ENCODE measurements at places on chromosomes 2 and 18.

DNA sequence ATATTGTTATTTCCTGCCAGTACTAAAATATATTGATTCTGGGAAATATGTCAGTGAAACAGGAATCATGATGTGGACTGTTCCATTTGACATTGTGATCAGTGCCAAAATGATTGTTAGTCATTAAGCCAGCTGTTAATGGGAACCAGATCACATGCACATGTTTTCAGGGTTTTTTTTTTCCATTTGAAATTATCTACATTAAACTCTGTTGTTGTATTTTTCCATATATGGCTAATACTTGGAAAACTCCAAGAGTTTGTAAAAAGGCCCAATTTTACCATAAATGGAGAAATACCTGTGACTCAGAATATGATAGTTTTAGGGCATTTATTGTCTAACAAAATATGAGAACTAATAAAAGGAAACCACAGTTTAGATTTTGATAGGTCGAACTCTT, 13.4 kb downstream of the ITGAV start:
- DNase-seq: no peak

- DNase-seq: peak; percentile 27
Measured at GRCh38 chr18:62739911-62740310, 24.6 kb downstream of the PHLPP1 start.

- no peak for DNase-seq
Measured at GRCh38 chr18:5556310-5556974, 12.6 kb upstream of the EPB41L3 start.

- no peak for DNase-seq
Measured at GRCh38 chr2:45207101-45207500, 197.8 kb upstream of the SIX2 start.

GRCh38 chr2:208711598-208711997, 305.0 kb downstream of the PTH2R start:
- DNase-seq: no peak

GRCh38 chr2:2662037-2662846, 331.2 kb upstream of the MYT1L start:
- DNase-seq: peak; percentile 77

GRCh38 chr2:145245268-145245870, 725.5 kb upstream of the ZEB2 start:
- no peak for DNase-seq

- DNase-seq: no peak
Measured at GRCh38 chr2:15092181-15092580, 459.7 kb downstream of the LRATD1 start.

GRCh38 chr2:16430846-16431245, 234.8 kb downstream of the CYRIA start:
- no peak for DNase-seq

- DNase-seq: no peak
Measured at GRCh38 chr2:138777996-138778395, 2.2 kb downstream of the NXPH2 start.

DNA sequence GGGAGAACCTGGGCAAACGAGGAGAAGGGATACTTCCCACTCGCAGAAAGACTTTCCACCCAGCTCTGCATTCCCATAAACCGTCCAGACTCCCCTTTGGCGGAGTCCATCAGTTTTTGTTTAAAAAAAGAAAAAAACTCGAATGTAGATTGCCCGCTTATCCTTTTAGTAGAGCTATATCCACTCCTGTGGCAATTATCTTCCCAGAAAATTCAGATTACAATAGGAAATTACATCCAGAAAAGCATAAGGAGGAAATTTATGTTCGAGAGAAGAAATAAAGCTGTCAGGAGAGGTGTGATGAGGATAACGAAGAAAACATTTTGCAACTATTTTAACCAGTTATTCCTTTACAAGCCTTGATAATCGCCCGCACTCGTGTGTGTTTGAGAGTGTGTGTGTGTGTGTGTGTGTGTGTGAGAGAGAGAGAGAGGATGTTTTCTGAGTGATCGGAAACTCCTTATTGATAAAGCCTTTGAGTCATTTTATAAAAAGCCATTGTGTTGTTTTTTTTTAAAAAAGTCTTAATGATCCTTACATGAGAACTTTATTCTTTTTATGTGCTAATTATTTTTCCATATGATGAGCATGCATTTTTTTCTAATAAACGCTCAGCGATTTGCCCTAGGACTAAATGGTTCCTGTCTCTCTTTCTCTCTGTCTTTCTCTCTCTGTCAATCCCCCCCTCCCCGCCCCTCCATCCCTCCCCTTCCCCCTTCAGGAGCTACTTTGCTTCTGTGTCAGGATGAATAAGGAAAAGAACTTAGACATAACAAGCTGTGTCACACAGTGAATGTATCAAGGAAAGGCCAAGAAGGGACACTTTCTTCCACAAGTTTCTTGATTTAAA, 1.1 kb upstream of the PPP3R1 start:
- peak; percentile 8 for DNase-seq

- no peak for DNase-seq
Measured at GRCh38 chr2:55966401-55967118, 43.0 kb upstream of the EFEMP1 start.

GRCh38 chr2:28956415-28956826, 24.7 kb upstream of the TOGARAM2 start:
- DNase-seq: peak; percentile 18

- DNase-seq: no peak
Measured at GRCh38 chr18:54946149-54946581, 13.1 kb downstream of the CCDC68 start.

GRCh38 chr2:143909577-143910353, 610.2 kb downstream of the ZEB2 start:
- DNase-seq: no peak

- peak; percentile 67 for DNase-seq
Measured at GRCh38 chr2:5035057-5035488, 657.1 kb upstream of the SOX11 start.

DNA sequence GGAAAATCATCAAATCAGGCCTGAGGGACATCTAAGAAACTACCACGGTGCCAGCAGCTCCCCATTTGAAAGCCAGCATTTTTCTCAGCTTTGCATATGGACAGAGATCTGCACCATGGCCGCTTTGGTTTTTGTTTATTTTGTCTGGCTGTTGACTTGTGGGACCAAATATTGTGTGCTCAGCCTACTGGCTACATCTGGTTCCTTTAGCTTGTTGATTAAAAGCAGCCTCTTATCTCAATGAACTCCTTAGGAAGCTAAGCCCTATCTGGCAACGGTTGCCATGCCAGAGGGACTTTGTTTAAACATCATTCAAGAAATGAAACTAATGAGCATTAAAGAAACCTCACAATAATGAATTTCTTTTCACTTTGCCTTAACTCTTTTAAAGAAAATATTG, 32.4 kb upstream of the CCDC150 start:
- no peak for DNase-seq

DNA sequence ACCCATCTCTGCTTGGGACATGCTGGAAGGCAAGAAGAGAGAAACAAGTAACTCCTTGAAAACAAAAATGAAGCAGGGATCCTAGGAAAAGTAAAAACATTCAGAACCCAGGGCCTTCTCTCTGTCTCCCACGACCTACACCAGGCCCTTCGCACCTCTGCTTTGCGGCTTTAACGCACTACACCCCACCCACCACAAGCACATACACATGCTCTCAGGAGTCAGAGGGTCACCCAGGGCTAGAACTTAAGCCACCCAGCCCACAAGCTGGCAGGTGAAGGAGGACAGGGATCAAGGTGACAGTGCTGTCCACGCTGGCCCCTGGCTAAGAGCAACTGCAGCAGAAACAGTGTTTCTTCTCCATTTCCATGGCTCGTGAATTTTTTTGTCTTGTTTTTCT, 72.2 kb downstream of the BCL11A start:
- DNase-seq: no peak

DNA sequence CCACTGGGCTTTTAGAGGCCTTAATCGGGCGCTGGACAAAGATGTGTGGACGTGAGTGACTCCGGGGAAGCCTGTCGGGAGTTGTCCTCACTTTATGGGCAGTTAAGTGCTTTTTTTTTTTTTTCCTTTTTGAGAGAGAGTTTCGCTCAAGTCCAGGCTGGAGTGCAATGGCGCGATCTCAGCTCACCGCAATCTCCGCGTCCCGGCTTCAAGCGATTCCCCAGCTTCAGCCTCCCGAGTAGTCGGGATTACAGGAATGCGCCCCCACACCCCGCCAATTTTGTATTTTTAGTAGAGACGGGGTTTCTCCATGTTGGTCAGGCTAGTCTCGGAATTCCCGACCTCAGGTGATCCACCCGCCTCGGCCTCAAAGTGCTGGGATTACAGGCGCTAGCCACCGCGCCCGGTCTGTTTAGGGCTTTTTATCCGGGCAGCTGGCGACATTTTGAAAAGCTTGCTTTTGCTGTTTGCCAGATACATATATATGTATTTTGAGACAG, 1.5 kb downstream of the MSH6 start:
- DNase-seq: no peak

DNA sequence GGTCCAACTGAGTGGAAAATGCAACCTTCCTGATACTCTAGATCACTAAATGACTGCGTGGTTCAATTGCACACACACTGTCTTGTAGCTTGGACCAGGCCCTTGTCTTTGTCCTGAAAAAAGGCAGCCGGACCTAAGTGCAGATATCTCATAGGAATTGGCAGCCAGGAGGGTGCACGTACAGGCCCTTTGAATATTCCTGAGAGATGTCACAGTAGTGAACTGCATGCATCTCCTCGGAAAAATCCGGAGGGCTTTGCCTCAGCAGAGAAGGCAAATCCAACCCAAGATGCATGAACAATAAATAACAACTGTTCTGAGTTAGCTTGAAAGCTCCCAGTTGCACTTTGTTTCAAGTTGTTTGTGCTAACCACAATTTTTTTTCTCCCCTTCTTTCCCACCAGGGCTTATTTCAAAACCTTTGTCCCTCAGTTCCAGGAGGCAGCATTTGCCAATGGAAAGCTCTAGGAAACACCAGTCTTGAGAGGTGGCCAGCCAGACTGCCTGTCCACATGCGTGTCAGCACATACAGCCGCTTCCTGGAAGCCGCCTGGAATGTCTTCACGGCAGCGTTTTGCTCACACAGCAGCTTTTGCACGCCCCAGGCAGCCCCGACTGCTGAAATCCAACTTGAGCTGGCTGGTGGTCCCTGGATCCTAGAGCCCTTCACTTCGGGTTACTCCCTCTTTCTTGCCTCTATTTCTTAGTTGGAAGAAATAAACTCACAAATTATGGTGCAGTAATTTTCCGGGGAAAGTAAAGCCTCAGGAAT, 54.4 kb upstream of the FOSL2 start:
- DNase-seq: no peak

DNA sequence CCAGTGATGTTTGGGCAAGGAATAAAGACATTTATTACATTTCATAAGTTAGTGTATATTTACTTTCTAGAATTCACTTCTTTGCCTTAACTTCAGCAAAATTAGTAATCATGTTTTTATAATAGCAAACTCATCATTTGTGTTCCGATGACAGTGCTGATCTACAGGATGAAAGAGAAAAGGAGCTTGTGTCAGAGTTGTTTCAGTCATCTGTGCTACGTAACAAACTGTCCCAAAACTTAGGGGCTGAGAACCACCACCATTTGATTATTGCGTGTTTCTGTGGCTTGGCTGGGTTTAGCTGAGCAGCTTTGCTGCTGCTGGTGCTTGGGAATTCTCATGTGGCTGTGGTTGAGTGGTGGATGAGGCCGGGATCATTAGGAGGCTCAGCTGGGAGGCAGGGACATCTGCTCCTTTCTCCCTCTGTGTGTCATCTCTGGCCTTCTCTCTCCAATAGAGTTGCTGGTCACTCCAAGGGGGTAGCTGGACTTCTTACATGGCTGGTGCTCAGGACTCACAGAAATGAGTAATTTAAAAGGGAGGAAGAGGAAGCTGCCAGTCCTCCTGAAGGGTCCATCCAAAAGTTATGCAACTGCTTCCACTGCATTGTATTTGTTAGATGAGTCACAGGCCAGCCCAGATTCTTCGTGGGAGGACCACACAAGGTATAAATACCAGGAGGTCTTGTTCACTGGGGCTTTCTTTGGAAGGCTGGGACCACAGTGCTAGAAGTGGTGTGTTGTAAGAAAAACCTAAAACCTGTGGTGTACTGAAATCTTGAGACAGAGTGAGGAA, 43.4 kb upstream of the HAAO start:
- no peak for DNase-seq

DNA sequence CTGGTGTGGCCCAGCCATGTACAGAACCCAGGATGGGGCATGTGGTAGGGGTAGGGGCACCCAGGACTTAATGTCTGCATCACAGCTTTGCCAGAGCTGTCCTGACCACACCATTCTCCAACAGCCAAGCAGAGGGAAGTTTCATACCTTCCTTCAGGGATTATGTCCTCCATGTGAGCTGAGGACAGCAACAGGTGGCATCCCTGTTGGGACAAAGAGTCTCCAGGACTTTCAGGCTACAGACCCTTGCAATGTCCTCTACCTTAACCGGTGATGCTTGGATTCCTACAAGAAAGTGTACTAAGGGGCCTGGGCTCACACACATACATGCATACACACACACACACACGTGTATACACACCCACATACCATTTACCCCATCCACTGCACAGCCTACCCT, 227.0 kb upstream of the SIX2 start:
- no peak for DNase-seq

DNA sequence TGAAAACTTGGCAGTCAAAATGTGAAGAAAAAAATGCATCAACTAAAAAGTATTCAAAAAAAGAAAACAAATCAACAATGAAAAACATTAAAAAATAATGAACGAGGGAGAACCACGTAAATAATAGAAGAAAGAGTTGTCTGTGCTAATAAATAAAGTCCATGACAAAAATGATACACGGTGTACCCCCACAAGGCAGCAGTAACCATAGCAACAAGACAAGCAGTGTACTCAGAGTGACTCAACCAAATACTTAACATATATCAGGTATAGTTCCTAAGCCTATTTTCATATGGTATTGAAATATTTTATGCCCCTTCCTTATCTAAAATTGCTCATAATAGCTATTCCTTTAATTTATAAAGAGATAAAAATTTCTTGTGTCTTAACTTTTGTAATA, 162.3 kb upstream of the TMEM200C start:
- no peak for DNase-seq

DNA sequence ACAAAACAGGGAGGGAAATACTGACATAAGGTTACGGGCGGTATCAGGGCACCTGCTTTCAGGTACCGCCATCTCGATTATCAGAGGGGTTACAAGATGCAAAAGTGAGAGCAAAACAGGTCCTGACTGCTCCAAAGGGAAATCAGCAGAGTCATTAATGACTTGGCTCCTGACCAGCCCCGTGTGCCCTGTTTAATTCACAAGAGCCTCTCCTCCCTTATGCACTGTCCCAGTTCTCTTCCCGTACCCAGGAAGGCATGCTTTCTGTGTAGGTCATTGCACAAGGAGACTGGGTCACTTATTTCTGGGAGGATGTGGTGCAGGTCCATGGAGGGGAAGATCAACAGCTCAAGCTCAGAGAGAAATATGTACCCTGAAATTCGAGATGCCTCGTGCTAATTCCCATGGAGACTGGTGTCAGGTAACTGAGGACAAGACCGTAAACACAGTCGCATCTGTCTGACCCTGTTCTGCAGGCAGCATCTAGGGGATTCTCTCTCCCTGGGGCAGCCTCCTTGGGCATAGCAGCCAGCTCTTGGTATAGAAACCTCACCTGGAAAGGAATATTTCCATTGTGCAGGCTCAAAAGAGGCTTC, 79.9 kb downstream of the HNRNPLL start:
- no peak for DNase-seq

- DNase-seq: no peak
Measured at GRCh38 chr18:76721207-76721996, 101.0 kb upstream of the ZNF236 start.

Measured in COR-L47 (cell line).